ENCODE measurements at places on chromosomes 3 and 15. TPM values are rescaled to one million over a fixed set of nuclear protein-coding genes. Genes with fewer than 3 reads are reported as not detected.

Gene CCR1
- not detected for total RNA-seq

Gene RAB5A
- total RNA-seq = 76.1 TPM

Gene KNG1
- not detected for total RNA-seq

Gene ZNF197
- 11.1 TPM for total RNA-seq

Gene DAZL
- not detected for total RNA-seq

Measured in dermis lymphatic vessel endothelial cell (primary cell).